ENCODE measurements at places on chromosomes 16 and 17.

DNA sequence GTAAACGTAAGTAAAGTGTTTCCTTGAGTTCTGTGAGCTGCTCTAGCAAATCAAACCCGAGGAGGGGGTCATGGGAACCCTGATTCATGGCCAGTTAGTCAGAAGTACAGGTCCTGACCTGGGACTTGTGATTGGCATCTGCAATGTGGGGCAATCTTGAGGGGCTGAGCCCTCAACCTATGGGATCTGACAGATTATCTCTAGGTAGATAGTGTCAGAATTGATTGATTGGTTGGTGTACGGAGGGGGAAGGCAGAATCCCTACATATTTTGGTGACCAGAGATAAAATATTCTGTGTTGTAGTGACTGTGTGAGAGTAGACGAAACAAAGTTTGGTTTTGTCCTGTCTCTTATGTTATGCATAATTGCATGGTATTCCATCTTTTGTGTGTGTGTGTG is 100.5 kb upstream of the NETO2 start:
- DNase-seq, result no peak

GRCh38 chr17:72545766-72546165 is 424.9 kb downstream of the SOX9 start:
- no peak for DNase-seq

DNA sequence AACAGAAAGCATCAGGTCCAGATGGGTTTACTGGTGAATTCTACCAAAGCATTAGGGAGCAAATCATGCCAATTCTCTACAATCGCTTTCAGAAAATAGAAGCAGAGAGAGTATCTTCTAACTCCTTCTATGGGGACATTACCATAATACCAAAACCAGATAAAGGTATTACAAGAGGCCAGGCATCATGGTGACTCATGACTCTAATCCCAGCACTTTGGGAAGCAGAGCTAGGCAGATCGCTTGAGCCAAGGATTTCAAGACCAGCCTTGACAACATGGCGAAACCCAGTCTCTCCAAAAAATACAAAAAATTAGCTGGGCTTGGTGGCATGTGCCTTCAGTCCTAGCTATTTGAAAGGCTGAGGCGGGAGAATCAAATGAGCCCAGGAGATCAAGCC is 23.0 kb downstream of the HBQ1 start:
- no peak for DNase-seq

- no peak for DNase-seq
Measured at GRCh38 chr17:54956791-54957190, 11.7 kb downstream of the COX11 start.

- peak; percentile 64 for DNase-seq
Measured at GRCh38 chr16:67399218-67399733, 6.0 kb upstream of the TPPP3 start.

GRCh38 chr17:76432712-76433336 is 20.1 kb downstream of the UBE2O start:
- DNase-seq, result peak; percentile 28
